ENCODE measurements at places on chromosomes 11 and 22.

DNA sequence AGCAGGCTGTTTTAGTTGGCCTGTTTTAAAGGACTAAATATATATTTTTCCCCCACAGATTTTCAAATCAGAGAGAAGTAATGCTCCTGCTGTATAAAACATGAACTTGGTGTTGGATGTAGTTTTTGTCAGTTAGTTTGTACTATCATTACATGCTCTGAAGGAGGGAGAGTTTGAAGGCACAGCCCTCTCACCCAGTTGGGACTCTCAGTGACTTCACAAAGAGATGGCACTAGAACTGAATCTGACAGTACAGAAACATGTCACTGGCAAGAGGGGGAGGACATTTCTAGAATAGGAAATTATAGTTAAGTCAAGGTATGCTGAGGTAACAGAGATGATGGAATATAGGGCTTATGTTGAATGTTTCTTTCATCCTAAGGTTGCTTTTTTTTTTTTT, 21.0 kb upstream of the C1QTNF4 start:
- DNase-seq = no peak

GRCh38 chr22:49734390-49734789, 93.3 kb downstream of the BRD1 start:
- DNase-seq = no peak

DNA sequence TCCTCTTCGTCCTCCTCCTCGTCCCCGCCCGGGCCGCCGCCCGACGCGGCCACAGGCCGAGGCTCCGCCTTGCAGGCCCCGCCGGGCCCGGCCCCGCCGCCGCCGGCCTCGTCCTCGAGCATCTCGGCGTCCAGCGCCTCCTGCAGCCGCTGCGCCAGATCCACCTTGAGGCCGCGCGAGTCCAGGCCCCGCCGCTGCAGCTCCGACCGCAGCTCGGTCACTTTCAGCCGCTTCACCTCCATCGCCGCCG, 417 bp downstream of the HNRNPUL2 start:
- no peak for DNase-seq

- no peak for DNase-seq
Observed at GRCh38 chr11:37689951-37690350, 1091.9 kb upstream of the RAG2 start.

DNA sequence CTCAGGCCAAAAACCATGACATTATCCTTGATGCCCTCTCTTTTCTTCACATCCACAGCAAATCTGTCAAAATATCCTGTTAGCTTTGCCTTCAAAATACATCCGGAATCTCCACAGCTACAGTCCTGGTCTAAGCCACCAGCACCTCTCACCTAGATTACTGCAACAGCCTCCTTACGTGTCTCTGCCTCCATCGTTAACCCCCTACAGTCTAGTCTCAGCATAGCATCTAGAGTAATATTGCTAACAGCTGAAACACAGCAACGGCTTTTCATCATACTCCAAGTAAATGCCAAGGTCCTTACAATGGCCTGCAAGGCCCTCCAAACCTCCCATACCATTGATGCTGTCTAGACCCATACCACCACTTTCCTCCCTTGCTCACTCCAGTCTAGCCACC, 4.4 kb downstream of the TSG101 start:
- DNase-seq = no peak

- DNase-seq = no peak
Observed at GRCh38 chr11:103031834-103032233, 60.1 kb downstream of the DCUN1D5 start.

Measured in CD4-positive, alpha-beta T cell treated with Interleukin-17A for 4 hours (primary cell).